ENCODE measurements at places on chromosomes 16 and 17.

DNA sequence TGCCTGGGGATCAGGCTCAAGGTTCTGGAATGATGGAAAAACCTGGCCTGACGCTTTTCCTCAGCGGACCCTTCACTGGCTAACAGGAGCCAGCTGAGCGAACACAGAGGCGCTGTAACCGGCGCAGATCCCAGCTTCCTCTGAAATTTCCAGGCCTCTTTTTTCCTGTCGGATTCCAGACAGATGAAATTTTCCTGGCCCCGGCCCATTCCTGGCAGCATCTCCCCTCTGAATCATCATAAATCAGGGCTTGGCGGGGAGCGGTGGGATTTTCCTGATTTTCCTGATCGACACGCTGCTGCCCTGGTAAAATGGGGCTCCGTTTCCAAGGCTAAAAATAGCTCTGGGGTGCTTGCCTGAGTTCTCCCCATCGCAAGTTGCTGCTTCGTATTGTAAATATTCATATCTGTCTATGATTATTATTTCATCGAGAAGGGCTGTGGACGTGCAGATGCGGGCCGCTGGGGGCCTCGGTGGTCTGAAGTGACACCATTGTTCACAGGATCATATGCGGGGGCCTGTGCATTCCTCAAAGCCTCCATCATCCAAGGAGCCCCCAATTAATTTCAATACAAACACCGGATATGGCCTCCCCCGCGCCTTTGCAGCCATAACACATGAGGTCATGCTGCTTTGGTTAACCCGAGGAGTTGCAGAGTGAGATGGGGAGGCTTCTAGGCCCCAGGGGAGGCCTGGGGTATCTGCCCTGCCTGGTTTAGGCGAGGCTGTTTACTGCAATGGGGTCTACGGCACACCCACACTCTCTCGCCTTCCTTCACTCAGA, 45.8 kb upstream of the ETV4 start:
- DNase-seq, result no peak

GRCh38 chr17:44831371-44831770, 1.3 kb upstream of the GJC1 start:
- no peak for DNase-seq

- DNase-seq, result no peak
These were observed 53.1 kb downstream of the METRNL start for GRCh38 chr17:83132251-83133081.

DNA sequence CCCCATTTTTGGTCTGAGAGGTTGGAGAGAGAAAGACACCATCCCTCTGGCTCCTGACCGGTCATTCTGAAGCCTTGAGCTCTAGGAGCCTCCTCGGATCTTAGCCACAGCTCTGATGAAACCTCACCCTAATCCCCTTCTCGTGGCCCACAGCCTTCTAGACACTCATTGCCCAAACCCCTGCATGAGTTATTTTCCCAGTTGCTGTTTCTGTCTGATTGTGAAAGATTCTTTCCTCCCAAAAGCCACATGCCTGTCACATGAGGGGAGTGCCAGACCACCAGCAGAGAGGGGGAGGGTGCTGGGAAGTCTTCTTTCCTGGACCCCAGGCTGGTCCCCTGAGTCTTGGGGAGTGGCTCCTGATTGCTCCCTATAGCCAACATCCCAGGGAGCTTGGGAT, 17.6 kb upstream of the ABR start:
- no peak for DNase-seq

GRCh38 chr17:40106760-40107521, 6.6 kb upstream of the NR1D1 start:
- DNase-seq, result no peak

DNA sequence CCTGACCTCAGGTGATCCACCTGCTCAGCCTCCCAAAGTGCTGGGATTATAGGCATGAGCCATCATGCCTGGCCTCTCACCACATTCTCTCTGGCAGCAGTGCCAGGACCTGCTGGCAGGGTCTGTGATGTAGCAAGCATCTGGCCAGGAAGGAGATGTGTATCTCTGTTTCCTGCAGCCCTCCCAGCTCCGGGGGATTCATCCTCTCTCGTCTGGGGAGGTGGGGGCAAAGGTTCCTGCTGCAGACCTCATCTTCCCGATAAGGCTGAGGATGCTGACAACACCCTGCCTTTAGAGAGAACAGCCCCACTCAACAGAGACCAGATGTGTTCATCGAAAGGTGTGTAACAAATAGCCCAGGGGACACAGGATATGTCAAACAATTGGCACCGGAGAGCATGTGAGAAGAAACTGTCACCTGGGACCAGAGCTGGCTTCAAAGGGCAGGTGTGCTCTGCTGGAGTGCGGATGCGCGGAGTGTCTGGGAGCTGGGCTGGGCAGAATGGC, 54.8 kb upstream of the SEC14L1 start:
- DNase-seq, result no peak

- no peak for DNase-seq
These were observed 20.1 kb upstream of the CNOT1 start for GRCh38 chr16:58649707-58650106.

- DNase-seq, result peak; percentile 22
These were observed 140.1 kb downstream of the CCDC182 start for GRCh38 chr17:57604771-57605674.

- DNase-seq, result no peak
These were observed 51.3 kb downstream of the FTO start for GRCh38 chr16:53755026-53755910.

- peak; percentile 23 for DNase-seq
These were observed 49.3 kb downstream of the CMIP start for GRCh38 chr16:81493755-81494433.

DNA sequence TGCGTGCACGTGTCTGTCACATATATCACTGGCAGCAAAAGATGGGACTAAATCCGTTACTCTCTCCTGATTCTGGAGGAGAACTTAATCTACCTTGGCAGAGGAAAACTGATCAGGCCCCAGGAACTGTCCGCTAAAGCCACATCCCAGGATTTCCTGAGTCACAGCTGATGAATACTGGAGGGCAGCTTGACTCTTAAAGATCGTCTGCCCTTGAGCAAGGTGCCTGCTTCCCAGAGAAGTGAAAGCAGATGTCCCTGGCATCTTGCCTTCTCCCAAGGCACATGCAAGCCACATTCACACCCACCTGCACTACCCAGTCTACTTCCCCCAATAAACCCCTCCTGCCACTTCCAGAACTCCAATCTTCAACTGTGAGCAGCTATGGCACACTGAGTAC, 99.8 kb downstream of the CPPED1 start:
- no peak for DNase-seq

- DNase-seq, result no peak
These were observed 118.4 kb upstream of the HSBP1 start for GRCh38 chr16:83689385-83689831.

DNA sequence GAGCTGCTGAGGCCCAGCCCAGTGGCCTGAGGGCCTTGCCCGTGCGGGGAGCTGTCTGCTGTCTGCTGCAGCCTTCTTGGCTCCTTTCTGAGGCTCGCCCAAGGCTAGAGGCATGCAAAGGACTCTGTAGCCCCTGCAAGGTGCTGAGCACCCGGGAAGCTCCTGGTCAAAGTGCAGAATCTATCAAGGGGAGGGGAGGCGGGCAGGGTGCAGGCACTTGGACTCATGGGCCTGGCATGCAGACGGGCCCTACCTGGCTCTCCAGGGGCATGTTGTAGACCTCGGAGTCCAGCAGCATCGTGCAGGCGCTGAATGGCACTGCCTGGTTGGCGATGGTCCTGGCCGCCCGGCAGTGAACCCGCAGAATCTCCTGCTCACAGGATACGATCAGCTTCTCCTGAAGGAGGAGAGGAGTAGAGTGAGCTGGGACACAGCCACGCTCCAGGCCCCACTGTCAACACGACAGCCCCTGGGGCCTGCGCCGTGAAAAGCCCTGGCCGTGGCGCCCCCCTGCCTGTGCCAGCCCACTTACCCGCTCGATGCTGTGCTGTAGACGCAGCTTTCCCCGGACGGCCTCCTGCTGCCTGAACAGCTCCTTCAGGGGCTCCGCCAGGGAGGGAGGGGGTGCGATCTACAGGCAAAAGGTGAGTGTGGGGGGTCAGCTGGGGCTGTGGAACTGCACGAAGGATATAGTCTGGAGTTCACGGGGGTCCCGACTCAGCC, 57.2 kb downstream of the ZNF778 start:
- no peak for DNase-seq

- DNase-seq, result no peak
These were observed 15.0 kb downstream of the LLGL1 start for GRCh38 chr17:18240449-18240848.

- no peak for DNase-seq
These were observed 11.4 kb upstream of the NDRG4 start for GRCh38 chr16:58488531-58488930.

GRCh38 chr17:3887804-3888203, 5.0 kb downstream of the CAMKK1 start:
- DNase-seq, result no peak

- DNase-seq, result no peak
These were observed 50.6 kb upstream of the ADCY9 start for GRCh38 chr16:4166821-4167220.

- no peak for DNase-seq
These were observed 236.0 kb downstream of the MRTFB start for GRCh38 chr16:14307059-14307526.

- DNase-seq, result no peak
These were observed 35.1 kb downstream of the PMM2 start for GRCh38 chr16:8832717-8833105.

DNA sequence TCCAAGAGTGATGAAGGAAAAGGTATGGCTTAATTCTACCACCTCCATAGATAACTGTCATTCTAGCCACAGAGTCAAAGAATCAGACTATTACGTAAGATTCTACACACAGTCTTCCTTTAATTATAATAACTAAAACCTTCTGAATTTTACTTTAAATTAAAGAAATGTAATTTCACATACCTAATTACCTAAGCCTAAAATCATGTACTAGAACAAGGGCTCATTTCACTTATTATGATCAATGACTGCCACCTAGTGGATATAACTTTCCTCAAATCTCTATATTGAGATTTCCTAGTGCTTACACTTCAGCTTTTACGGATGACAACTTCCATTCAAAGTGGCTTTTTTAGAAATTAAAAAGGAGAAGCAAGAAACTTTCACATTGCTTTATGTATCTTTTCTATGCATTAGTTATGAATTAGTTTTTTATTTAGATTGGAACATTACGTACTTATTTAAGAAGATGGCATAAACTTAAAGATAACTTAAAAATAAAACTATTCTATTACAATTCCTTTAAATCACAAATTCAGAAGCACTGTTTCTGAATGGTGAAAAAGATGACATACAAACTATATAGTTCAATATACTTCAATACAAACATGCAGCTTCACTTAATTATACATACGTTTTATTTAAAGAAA, 18.2 kb upstream of the ABCA10 start:
- DNase-seq, result no peak

DNA sequence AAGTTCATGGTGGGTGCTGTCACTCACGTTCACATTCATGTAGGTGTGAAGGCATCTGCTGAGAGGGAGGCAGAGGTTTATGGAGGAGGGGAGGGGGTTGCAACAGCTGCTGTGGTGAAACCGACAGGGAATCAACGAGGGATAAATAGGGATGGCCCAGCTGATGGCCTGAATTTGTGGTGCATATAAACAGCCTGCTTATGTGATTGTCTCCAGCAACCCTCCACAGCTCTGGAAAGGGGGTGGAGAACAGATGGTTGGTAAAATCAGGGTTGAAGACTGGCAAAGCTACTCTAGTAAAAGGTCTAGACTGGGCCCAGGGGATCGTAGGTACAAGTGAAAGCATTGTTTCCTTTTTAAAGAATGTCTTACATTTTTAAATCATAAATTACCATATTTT, 53.7 kb downstream of the IQCK start:
- no peak for DNase-seq

- DNase-seq, result peak; percentile 72
These were observed 4.5 kb upstream of the TSPOAP1 start for GRCh38 chr17:58332778-58333735.

DNA sequence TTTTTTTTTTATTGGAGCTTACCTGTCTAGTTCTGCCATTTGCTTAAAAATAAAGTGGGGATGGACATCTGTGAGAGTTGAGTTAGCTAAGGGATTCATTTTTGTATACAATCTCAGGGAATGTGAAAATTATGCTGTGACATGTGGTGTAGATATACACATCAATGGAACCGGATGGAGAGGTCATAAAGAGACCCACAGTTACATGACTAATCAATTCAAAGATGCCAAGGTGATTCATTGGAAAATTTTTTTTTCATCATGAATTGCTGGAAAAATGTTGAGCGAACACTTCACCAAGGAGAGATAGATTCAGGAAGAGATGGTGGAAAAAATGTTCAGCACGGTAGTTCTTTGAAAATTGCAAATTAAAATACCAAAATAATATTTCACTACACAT, 605.4 kb upstream of the KIF2B start:
- DNase-seq, result no peak

DNA sequence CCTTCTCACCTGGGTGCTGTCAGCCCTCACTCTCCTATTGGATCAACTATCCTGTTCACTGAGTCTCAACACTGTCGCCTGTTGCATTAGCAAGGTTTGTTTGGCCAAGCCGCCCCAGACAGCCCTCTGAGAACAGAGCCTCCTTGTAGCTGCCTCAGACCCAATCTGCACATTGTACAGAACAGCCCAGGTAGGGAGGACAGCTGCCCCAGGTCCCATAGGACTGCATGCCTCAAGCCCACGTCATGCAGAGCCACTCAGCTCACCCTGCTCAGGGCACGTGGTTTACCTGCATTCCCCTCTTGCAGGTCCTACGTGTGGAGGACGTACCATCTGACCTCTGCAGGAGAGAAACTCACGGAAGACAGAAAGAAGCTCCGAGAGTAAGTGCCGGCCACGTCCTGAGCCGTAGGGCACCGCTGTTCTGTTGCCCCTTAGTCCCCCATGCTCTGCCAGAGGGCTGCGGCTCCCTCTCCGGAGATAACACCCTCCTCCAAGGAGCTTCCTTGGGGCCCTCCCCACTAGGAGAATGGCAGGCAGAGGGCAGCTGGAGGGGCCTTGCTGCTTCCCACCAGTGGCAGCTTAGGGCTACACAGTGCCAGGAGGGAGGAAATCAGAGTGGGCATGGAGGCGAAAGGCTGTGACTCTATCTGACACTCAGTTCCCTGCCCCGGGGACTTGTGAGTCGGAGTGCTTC, 2.8 kb downstream of the SNRNP25 start:
- no peak for DNase-seq

- no peak for DNase-seq
These were observed 2.8 kb upstream of the NUBP1 start for GRCh38 chr16:10740845-10741208.

DNA sequence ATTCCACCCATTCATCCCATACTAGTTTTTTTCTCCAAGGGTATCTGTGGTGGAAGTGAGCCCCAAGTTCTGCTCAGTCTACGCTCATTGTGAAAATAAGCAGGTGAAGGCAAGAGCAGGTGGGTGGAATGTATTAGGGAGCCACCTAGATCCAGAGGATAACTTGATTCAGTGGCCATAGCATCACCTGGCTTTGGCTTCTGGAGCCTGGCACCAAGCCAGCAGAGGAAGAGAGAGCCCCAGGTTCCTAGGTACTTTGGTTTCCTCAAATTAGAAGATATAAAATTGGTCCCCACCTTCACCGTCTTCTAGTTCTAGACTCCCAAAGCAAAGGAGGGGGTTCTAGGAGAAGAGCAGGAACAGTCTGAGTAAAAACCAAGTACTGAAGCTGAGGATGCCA, 4.1 kb downstream of the FXR2 start:
- no peak for DNase-seq

GRCh38 chr17:64385187-64386083, 5.2 kb downstream of the PECAM1 start:
- DNase-seq, result no peak

GRCh38 chr16:71467810-71468209, 5.8 kb upstream of the ZNF23 start:
- peak; percentile 23 for DNase-seq
